ENCODE measurements at places on chromosomes 2 and 18.

DNA sequence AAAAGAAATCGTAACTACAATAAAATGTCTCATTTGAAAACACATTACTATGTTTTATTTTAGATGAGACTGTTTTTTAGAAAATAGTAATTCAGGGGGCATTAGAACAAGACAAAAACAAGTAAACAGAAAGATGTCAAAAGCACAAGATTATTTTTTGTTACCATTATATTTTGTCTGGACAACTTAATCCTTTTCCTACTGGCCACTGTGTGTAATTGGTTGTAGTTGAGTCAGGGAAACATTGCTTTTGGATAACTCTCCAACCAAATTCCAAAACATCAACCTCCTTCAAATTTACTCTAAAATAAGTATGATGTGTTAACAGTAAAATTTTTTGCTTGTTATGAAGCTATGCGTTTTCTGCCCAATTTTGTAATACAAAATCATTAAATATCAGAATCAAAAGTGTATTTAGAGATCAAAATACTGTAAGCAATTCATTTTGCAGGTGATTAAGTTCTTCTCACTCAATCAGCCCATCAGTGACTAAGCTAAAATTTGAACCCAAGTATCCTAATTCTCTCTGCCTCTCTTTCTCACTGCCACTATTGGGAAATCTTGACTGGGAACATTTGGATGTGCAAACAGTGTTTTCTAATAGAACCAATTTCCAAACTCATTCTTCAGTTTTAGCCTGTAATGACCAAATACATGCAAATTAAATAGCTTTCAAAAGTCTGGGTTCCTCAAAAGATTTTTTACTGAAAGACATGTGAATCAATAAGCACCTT lies 11.4 kb upstream of the MEIS1 start:
- no peak for DNase-seq

GRCh38 chr18:44198612-44199284 lies 481.9 kb upstream of the SETBP1 start:
- no peak for DNase-seq

GRCh38 chr2:54740333-54740732 lies 16.9 kb downstream of the EML6 start:
- no peak for DNase-seq

GRCh38 chr2:226836548-226836885 lies 663 bp downstream of the RHBDD1 start:
- no peak for DNase-seq

- DNase-seq = no peak
Observed at GRCh38 chr2:223725986-223726970, 111.1 kb downstream of the AP1S3 start.
